ENCODE measurements at places on chromosomes 13 and 19. TPM values are rescaled to one million over a fixed set of nuclear protein-coding genes. Genes with fewer than 3 reads are reported as not detected.

GRCh38 chr19:35828692-35829301 lies 16.2 kb upstream of the PRODH2 start:
- no peak overlapping the region for H3K27ac ChIP-seq
- H3K36me3 ChIP-seq = no peaks in the 10 kb centered on the region
- no peaks in the 10 kb centered on the region for H3K4me1 ChIP-seq
- peaks cover 20% of the 10 kb centered on the region for H3K27me3 ChIP-seq

DNA sequence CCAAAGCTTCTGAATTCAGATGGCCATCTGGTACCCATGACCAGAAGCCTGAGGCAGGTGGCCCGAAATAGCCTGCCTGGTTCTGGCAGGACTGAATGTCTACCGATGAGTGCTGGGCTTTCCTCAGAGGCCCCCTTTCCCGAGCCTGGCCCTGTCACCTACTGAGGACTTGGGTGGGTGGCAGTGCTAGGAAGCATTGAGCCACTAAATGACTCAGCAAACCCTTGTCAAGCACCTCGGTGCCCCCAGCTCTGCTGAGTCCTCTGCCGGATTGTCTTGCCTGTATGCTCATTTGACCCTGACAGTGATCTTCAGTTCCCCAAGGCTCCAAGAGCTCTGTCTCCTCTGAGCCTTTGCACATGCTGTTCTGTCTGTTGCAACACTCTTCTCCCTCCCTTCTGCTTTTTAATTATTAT lies 17.9 kb downstream of the PPP1R37 start:
- peaks cover under 1% of the 10 kb centered on the region for H3K4me1 ChIP-seq
- no peaks in the 10 kb centered on the region for H3K27me3 ChIP-seq
- no peak overlapping the region for H3K4me3 ChIP-seq
- H3K36me3 ChIP-seq = no peaks in the 10 kb centered on the region
- DNase-seq = no peak
- no peak overlapping the region for H3K27ac ChIP-seq

GRCh38 chr19:41457241-41457640 lies 14.3 kb downstream of the ERICH4 start:
- H3K4me1 ChIP-seq = no peaks in the 10 kb centered on the region
- no peak overlapping the region for H3K27ac ChIP-seq
- no peaks in the 10 kb centered on the region for H3K36me3 ChIP-seq
- H3K27me3 ChIP-seq = peaks cover 60% of the 10 kb centered on the region
- H3K4me3 ChIP-seq = no peak overlapping the region
- DNase-seq = no peak

C19orf81 gene
- 5.7 TPM for polyA plus RNA-seq

LHB gene
- polyA plus RNA-seq = 0.23 TPM

PGLYRP1 gene
- polyA plus RNA-seq = not detected
